ENCODE measurements at places on chromosomes 7 and 10.

GRCh38 chr7:119685906-119686305, 587.1 kb upstream of the KCND2 start:
- no peak for DNase-seq

DNA sequence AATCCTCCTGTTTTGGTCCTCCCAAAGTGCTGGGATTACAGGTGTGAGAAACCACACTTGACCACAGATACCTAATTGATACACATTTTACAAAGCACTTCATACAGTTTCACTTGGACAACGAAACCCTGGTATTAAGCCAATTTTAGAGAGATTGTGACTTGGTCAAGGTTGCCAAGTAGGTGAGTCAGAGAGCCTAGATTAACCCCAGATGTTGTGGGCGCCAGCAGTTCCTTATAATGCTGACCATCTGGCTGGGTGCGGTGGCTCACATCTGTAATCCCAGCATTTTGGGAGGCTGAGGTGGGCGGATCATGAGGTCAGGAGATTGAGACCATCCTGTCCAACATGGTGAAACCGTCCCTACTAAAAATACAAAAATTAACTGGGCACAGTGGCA, 4.9 kb upstream of the PHKG1 start:
- no peak for DNase-seq

- DNase-seq = no peak
These were observed 170.1 kb downstream of the PKD1L1 start for GRCh38 chr7:47778153-47778661.

- DNase-seq = no peak
These were observed 337.0 kb downstream of the CRPPA start for GRCh38 chr7:16084370-16084769.

- DNase-seq = no peak
These were observed 113.1 kb downstream of the CTTNBP2 start for GRCh38 chr7:117759950-117760640.

- no peak for DNase-seq
These were observed 61.3 kb upstream of the EBF3 start for GRCh38 chr10:130025326-130025725.

DNA sequence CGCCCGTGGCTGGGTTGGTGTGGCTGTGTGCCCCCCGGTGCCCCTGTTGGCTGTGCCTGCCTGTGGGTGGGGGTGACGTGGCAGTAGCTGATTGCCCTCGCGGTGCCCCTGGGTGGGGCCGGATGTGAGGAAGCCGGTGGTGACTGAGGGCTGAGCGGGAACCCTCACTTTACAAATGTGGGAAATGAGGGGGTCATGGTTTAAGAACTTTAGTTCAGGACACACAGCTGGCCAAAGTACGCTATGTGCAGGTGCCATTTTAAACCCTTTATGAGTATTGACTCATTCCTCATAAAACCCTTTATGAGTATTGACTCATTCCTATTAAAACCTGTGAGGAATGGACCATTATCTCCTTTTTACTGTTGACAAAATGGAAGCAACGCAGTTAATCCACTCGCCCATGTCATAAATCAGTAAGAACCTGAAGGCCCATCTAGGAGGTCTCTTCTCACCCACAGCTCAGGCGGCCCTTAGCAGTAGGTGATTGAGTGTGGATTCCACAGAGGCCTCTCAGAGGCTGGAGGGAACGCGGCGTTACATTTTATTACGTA, 290.1 kb upstream of the COBL start:
- DNase-seq = no peak

DNA sequence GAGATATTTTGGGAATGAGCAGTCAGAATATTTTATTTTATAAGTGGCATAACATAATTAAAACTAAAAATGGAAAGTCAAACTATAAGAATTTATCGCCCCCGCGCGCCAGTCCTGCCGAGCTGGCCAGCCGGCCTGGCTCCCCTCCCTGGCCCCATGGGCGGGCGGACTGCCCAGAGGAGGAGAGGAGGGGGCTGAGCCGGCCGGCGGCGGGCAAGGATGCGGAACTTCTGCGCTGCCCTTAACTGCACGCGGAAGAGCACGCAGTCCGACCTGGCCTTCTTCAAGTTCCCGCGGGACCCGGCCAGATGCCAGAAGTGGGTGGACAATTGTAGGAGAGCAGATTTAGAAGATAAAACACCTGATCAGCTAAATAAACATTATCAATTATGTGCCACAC, 96.8 kb downstream of the DKK1 start:
- DNase-seq = no peak

GRCh38 chr7:28083164-28083997, 97.2 kb downstream of the JAZF1 start:
- DNase-seq = no peak

- no peak for DNase-seq
These were observed 100.8 kb upstream of the FAM20C start for GRCh38 chr7:91396-92175.

DNA sequence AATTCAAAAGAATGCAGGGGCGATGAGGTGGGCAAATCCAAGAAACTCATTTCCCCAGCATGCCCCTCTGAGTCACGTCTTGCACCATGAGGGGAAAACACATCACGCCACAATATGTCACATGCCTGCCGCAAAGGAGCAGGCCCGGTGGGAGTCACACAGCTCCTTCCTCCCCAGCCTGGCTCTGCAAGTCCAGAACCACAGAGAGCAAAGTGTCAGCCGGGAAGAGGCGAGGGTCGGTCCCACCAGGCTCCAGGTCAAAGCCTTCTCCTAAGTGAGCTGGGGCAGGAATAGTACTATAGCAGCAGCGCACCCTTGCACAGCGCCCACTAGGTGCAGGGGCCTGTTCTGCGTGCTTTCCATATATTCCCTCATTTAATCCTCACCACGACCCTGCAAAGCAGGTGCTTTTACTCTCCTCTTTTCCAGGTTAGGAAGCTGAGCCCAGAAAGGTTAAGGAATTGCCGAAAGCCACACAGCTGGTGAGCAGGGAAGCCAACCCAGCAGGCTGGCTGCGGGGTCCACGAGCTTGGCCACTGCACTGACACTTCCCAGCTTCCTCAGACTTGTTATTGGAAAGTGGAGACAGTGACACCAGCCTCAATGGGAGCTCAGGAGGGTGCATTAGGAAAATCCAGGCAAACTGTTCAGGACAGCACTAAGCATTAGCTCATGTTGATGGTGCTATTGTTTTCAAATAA, 94.0 kb upstream of the ZMIZ1 start:
- peak; percentile 62 for DNase-seq

DNA sequence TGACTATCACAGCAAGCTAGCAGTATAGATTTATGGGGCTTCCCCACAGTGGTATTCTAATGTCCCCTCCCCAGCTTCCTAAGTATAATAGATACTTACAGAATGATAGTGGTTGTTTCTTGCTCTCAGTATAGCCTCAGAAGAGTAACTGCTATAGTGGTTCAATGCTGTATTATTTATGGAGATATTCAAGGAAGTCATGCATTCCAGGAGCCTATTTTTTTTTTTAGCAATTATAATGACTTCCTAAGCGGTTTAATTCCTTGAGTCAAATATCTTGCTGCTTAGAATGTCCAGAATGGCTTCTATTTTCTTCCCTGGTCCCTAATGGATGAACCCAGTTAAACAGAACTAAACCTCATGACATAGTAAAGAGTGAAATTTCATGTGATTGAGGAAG, 451.5 kb upstream of the SEMA3D start:
- no peak for DNase-seq

DNA sequence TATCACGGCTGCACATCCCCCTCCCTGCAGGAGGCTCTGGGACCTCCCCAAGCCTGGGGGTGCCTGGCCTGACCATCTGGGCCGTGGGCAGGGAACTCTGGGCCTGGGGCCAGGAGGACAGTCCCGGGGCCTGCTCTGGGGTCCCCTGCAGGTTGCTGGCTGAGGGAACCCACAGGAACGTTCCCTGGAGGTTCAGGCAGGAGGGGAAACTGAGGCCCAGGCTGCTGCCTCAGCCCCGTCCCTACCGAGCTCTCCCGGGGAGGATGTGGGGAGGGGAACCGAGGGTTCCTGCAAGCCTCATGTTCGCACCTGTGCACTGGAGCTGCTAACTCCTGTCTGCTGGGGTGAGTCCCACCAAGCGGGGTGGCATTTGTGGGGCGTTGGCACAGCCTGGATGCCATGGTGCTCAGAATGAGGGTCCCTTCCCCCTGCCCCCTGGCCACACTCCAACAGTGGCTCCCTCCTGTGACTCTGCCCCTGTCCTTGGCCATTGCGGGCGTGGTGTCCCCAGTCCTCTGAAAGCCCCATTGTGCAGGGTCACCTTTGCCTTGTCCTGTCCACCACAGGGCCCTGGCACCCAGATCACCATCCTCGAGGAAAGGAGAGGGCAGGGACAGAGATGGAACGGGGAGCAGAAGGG, 9.4 kb downstream of the ELFN1 start:
- no peak for DNase-seq

DNA sequence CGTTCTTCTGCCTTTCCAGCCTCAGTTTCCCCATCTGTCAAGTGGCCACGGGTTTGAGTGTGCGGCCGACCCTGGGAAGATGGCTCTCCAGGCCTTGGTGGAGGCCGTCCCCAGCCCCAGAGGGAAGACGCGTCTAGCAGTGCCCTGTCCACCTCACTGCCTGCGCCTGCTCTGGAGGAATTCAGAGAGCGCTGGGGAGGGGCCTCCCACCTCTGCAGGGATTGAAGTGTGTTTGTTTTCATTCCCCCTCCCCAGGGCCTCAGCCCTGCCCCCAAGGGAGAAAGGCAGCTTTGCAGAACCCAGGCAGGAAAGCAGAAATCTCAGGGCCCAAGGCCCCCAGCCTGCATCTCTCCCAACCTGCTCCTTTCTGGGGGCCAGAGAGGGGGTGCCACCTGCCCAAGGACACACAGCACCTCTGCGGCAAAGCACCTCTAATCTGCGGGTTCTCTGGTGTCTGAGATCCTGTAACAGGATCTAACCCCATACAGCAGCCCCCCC, 91.0 kb downstream of the MICALL2 start:
- DNase-seq = no peak

DNA sequence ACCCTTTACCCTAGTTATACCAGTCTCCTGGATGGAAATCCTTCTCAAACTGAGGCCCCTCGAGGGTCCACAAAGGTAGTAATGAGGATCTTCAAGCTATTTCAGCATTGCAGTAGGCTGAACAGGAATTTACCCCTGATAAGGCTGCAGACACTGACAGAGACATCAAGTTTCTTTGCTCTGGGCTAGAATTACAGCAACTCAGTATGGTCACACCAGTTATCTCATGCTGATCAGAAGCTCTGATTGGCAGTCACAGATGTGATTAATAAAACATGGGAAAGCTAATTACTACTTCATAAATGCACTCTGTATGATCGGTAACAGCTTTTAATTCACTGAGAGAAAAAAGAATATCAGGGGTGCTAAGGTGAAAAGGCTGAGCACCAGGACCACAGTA, 30.6 kb downstream of the FAM204A start:
- no peak for DNase-seq

Measured in stimulated activated CD4-positive, alpha-beta T cell treated with anti-CD3 and anti-CD28 coated beads, TNF-alpha, amount 100 ng/mL, for 4 hours (primary cell).